ENCODE measurements at places on chromosomes 2 and 18.

DNA sequence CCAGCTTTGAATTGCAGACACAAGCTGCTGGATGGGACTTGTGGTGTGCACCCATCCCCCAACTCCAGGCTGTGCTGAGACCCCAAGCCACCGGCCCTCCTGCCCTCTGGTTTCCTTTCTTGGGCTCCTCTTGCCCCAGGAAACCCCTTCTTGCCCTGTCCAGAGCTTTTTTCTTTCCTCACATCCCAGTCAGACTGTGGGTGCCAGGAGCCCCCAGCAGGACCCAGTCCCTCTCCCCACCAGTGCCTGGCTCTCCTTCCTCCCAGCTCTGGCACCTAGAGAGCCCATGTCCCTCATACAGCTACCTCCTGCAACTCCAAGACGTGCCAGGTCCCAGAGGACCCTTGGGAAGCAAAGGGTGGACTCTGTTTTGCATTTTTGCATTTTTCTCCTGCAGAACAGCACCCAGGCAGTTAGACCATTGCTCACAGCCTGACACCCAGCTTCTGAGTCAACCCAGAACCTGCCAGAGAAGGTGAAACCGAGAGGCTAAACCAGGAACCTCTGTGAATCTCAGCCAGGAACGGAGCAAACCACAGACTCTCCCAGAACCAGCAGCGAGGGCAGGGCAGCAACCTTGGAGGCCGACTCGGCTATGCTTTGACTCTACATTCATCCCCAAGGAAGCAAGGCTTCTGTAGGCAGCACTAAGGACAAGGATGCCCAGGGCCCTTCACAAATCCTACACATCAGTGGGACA, 221.1 kb downstream of the ANAPC1 start:
- peak; percentile 22 for DNase-seq

DNA sequence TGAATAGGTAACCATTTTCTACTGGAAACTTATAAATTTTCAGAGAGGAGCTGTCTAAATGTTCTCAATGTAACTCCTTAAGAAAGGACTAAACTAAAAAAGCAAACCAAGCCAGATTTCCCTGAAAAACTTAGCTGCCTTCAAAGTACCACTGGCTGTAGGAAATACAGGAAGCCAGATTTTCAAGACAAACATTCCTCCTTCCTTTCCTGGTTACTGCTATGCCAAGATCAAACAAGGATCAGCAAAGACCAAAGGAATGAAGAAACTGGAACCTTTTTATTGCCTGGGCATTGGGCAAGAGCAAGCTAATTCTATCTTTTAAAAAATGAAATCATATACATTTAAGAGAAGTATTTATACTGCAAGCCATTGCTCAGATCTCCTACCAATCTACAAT, 212.7 kb downstream of the DYM start:
- no peak for DNase-seq

DNA sequence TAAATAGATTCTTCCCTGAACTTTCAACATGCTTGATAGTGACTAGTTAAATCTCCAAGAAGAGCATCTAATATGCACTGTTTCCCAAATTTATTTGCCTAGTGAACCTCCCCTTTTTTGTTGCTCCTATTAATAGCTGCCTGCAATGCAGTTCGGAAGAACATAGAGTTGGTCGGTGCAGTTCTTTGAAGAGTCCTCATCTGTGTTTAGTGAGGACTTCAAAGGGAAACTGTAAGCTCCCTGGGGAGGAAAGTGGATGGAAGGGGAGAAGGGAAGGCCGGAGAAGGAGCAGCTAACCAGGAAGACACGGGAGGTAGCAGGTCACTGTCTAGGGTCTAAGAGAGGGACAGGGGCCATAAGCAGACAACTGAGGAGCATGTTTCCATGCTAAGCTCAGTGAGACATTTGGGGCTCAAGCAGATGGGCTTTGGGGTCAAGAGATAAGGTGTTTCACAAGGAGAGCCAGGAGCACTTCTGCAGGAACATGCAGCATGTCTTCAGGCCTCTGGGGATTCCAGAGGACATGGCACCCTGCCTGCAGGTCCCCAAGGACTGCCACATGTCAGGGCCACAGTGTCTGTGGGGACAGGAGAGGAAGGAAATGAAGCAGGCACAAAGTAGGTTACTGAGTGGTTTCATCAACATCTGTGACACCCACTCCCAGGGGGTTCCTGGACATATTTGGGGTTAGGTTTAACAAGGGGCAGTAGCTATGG, 48.7 kb upstream of the ANXA4 start:
- no peak for DNase-seq

GRCh38 chr2:219918254-219918653, 290.8 kb downstream of the SLC4A3 start:
- no peak for DNase-seq

- no peak for DNase-seq
Observed at GRCh38 chr2:177284531-177284930, 20.0 kb upstream of the NFE2L2 start.

GRCh38 chr18:23155537-23155936, 20.3 kb downstream of the CABLES1 start:
- no peak for DNase-seq
